Left renal cortex interstitium (tissue), 4 donors: ENCODE measurements at places on chromosomes 5 and 9.

- DNase-seq = no peak
Observed at GRCh38 chr5:173866243-173866857, 21.8 kb upstream of the CPEB4 start.

DNA sequence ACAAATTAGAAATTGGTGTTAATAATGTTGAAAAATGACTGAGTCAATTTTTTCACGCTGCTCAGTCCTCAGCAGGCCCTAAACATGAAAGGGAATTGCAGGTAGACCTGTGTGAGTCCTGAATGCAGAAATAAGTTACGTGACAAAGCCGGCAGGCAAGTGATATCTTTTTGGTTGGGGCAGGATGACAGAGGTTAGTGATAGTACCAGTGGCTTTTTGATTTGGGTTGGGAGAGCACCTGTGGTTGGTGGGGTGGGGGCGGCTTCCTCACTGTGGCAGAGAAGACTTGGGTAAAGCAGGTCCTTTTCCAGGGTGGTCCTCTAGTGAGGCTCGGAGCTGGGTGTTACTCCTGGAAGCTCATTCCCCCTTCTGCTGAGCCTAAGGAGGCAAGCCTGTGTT lies 164.7 kb downstream of the TMEM167A start:
- no peak for DNase-seq

GRCh38 chr5:138636398-138636944 lies 61.3 kb upstream of the HSPA9 start:
- DNase-seq = no peak

DNA sequence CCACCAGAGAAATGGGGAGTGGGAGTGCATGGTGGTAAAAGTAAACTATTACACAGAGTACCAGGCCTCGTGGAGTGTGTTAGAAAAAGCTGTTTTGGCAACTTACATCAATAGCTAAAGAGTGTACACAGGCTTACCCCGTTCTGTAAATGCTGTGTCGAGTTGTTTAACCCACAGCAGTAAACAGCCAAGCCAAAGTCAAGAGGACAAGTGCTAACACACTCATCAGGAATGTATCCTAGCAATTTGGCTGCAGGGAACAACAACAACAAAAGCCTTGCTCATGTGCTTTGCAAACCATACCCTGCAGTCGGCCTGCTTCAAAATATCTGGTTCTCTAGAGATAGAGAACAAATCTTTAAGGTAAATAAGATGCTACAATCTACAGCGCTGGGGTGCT lies 15.9 kb downstream of the DAP start:
- DNase-seq = no peak

- DNase-seq = no peak
Observed at GRCh38 chr9:20384642-20385041, 237.7 kb downstream of the MLLT3 start.

DNA sequence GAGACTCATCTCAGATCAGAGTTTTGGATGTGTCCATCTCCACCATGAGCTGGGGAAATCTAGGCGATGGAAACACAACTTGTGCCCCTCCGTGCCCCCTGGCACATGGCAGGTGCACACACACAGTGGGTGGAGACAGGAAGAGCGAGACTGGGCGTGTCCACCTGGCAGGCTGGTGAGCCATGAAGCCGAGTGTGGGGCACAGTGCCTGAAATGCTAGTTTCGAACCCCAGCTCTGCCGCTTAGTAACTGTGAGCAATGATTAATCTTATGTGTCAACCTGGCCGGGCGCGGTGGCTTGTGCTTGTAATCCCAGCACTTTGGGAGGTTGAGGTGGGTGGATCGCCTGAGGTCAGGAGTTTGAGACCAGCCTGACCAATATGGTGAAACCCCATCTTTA lies 80.8 kb upstream of the RNU6ATAC start:
- no peak for DNase-seq

DNA sequence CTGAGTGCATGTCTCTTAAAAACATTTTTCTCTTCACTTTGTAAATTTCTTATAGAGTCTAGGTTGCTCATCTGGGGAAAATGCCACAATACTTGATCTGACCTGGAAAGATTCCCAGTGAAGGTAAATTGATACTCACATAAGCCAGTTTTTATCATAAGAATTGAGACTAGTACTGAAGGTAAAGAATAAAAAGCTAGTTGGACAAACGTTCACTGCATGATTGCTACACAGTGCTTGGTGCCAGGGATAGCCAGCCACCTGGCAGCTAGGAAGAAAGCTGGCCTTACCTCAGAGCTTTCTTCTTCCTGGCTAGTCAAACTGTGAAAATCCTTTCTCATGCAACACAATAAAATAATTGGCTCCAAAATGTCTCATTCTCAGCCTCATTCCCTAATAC lies 77.1 kb downstream of the MUSK start:
- no peak for DNase-seq
